ENCODE measurements at places on chromosomes 7 and 10.

DNA sequence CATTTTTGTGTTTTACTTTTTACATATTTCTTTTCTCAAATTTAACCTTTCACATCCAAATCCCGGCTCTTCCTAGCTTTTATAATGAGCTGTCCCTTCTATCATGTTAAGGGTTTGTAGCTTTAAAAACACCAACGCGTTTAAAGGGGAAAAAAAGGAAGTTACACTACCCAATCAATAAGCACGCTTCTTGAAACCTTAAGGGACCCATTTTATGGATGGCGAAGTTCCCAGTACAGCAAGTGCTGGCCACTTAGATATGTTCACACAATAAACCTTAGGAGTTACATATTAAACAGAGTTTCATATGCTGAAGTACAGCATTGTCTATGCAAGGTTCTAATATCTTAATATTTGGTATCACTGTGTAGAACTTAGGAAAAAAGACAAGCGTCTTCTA is 1.8 kb downstream of the GNG11 start:
- H3K36me3 ChIP-seq = no peaks in the 10 kb centered on the region
- no peak overlapping the region for H3K27ac ChIP-seq
- DNase-seq = no peak
- peak overlapping the region; percentile 35 for H3K4me3 ChIP-seq
- H3K27me3 ChIP-seq = no peaks in the 10 kb centered on the region

DNA sequence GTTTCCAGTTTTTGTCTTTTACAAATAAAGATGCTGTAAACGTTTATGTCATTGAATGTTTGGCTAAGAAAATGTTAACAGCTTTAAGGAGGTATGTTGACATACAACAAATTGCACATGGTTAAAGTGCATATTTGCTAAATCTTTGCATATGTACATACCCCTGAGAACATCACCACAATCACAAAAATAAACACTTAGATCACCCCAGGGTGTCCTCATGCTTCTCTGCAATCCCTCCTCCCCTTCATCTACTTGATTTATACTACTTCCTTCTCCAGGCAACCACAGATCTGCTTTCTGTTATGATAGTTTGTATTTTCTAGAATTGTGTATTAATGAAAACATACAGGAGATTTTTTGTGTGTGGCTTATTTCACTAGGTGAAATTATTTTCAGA is 209.5 kb downstream of the GLRX3 start:
- no peaks in the 10 kb centered on the region for H3K36me3 ChIP-seq
- no peaks in the 10 kb centered on the region for H3K27me3 ChIP-seq
- H3K4me1 ChIP-seq = no peaks in the 10 kb centered on the region
- H3K27ac ChIP-seq = no peak overlapping the region

DNA sequence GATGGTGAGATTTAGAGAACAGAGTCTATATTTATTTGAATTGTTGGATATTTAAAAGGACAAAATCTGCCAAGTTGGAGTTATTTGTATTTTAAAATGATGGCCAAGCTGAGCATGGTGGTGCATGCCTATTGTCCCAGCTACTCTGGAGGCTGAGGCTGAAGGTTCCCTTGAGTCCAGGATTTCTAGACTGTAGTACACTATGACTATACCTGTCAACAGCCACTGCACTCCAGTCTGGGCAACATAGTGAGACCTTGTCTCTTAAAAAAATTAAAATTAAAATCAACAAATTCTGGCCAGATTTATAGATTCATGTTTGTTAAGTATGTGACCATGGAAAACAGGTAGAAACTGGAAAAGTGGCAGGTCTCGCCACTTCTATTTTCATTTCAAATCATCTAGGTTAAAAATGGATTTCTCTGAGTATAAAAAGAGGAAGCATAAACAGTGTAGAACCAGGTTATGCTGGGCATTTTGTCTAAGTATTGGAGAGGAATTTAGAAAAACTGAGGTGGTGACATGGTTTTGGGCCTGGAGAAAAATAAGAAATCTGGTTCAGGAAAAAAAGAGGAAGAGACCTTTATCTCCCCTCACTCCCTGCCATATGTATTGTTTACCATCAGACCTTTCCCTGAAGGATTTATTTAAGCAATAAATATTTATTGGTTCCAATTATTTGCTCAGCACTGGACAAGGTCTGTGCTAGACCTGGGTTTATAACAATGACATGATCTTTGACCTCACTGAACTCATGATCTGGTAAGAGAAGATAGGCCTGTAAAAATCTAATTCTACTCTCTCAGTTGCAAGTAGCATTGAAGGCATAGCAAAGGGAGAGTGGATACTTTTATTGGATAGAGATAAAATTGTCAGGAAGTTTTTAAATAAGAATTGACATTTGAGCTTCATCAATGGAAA is 134.2 kb downstream of the TSPAN12 start:
- no peak overlapping the region for H3K4me3 ChIP-seq
- no peak for DNase-seq
- no peaks in the 10 kb centered on the region for H3K36me3 ChIP-seq
- H3K27ac ChIP-seq = no peak overlapping the region
- peaks cover 10% of the 10 kb centered on the region for H3K4me1 ChIP-seq

- no peaks in the 10 kb centered on the region for H3K27me3 ChIP-seq
- no peak overlapping the region for H3K27ac ChIP-seq
- no peak overlapping the region for H3K4me3 ChIP-seq
- H3K4me1 ChIP-seq = no peaks in the 10 kb centered on the region
- DNase-seq = no peak
- H3K36me3 ChIP-seq = no peaks in the 10 kb centered on the region
Measured at GRCh38 chr7:47528471-47528870, 53.4 kb downstream of the TNS3 start.

DNA sequence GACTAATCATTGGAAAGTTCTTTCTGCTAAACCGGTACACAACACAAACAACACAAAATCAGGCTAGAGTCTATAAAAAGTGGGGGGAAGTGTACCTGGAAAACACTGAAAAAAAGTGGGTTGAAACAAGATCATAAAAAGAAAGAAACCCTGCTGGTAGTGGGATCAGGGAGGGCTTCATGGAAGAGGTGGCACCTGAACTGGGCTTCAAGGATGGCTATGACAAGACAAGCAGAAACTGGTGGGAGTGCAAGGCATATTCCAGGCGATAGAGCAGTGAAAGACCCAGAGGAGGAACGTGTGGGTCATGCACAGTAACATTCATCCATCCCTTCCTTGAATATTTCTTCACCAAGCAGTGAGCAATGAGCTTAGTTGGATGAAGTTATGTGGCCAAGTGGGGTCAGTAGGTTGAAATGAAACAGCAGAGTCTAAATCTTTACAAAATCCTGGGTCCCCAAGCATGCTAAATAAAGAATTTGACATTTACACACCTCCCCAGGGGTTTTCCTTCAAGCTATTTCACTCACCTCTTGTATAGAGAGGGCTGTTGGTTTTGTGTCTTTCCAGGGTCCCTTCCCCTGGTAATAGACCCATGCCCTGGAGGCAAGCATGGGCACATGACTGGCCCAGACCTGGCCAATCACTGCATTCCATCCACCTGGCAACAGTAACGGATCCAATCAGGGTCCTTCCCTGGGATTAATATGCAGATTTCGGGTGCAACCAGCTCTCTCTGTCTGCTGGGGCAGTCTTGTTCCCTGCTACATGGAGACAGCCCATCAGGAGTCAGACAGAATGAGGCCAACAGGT is 38.2 kb downstream of the SPOCK2 start:
- no peaks in the 10 kb centered on the region for H3K4me1 ChIP-seq
- no peaks in the 10 kb centered on the region for H3K36me3 ChIP-seq
- no peak overlapping the region for H3K4me3 ChIP-seq
- DNase-seq = no peak
- no peaks in the 10 kb centered on the region for H3K27me3 ChIP-seq
- no peak overlapping the region for H3K27ac ChIP-seq

DNA sequence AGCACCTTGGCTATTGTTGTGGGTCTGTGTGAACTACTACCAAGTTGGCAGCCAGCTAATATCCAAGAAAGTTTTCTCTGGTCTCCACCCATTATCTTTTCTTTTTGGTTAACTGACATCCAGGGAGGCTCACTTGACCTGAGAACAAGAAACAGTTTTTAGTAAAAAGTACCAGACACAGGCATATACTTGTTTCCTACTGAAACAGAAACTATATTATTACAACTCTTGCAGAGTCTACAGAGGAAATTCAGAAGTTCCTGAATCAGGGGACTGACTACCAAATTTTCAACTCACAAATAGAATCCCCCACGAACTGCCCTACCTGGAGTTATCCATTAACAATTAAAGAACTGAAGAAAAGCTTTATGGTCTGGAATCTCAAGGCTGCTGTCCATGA is 168.9 kb downstream of the KCND2 start:
- no peaks in the 10 kb centered on the region for H3K27me3 ChIP-seq
- no peak for DNase-seq
- H3K4me3 ChIP-seq = no peak overlapping the region
- no peaks in the 10 kb centered on the region for H3K4me1 ChIP-seq
- H3K36me3 ChIP-seq = no peaks in the 10 kb centered on the region

DNA sequence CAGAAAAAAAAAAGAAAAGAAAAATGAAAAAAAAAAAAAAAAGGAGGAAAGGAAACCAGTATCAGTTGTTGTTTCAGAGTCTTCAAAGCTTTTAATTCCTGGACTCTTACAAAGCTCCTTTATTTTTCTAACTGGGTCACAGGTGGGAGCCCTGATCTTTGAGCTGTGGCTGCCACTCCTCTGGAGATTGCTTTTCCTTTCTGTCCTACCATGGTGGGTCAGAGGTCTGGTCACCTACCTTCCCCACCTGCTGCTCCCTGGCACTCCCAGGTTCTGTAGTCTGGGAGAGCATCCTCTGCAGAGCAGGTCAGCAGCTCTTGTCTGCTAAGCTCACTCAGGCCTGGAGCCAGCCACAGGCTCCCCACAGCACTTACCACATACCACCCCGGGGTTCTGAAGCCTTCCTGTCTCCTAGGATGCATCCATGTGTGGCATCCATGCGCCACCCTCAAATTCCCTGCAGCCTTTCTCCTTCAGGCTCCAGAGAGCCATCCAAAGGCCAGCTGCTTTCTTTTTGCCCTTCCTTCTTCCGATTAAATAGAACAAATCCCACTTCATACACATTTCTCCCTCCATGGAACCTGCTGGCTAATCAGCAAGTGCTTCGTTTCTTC is 73.2 kb upstream of the TPK1 start:
- H3K4me1 ChIP-seq = no peaks in the 10 kb centered on the region
- no peaks in the 10 kb centered on the region for H3K36me3 ChIP-seq
- DNase-seq = no peak
- no peak overlapping the region for H3K4me3 ChIP-seq
- H3K27ac ChIP-seq = no peak overlapping the region

- H3K27me3 ChIP-seq = no peaks in the 10 kb centered on the region
- H3K4me3 ChIP-seq = no peak overlapping the region
Measured at GRCh38 chr7:53431901-53432300, 396.5 kb downstream of the POM121L12 start.

DNA sequence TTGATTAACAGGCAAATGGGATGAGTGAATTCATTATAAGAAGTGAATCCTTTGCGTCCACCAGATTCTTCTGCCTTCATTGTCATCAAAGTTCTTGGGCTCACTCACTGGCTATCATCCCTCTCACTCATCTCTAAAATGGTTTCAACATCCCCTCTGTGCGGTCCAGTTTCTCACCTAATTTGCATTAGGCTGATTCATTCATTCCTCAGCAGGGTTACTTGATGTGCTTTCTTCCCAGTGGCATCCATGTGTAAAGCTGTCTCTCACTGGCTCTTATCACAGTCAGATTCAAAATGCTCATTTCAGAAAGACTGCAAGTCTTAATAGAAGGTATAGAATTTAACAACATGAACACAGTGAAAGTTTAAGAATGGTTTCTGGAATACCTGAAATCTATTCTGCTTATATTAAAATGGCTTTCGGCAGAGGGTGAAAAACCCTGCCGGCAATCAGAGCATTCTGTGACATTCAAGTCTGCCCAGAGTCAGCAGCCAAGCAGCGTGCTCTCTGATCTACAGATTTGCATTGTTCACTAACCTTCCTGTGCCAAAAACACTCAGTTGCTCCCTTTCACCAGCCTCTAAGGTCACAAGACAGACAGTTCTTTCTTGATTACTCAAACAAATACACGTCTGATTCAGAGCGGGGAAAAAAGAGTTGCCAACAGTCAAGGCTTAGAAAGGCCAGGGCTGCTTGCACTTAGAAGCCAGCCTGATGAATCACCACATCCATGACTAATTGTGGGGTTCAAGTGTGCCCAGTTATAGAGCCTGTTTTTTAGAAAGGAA is 106.7 kb downstream of the TES start:
- H3K4me3 ChIP-seq = no peak overlapping the region
- H3K27ac ChIP-seq = no peak overlapping the region
- no peaks in the 10 kb centered on the region for H3K36me3 ChIP-seq
- no peaks in the 10 kb centered on the region for H3K4me1 ChIP-seq
- H3K27me3 ChIP-seq = no peaks in the 10 kb centered on the region
- DNase-seq = no peak

DNA sequence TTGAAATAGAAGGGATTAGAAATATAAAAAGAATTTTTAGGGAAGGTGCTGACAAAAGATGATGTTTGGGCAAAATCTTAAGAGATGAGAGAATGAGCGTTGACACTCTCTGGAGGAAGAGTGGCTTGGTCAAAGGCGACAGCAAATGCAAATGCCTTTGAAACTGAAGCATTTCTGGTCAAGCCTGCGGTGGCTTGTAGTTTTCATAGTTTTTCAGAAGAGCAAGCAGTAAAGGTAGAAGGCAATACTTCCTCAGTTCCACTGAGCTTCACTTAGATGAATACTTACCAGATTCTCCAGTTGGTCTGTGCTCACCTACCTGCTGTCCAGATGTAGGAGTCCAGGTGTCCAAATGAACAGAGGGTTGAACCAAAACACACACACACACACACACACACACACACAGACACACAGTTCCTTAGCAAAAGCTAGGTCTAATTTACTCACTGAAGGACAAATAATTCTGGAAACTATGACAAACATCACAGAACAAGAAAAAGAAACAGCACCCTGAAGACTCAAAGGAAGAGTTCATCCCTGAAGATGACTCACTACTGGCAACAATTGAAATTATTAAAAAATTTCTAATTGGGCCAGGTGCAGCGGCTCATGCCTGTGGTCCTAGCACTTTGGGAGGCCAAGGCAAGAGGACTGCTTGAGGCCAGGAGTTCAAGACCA is 12.1 kb upstream of the STK17A start:
- no peak overlapping the region for H3K27ac ChIP-seq
- H3K27me3 ChIP-seq = no peaks in the 10 kb centered on the region
- DNase-seq = no peak
- H3K4me3 ChIP-seq = no peak overlapping the region
- no peaks in the 10 kb centered on the region for H3K36me3 ChIP-seq

- H3K4me1 ChIP-seq = no peaks in the 10 kb centered on the region
- no peak overlapping the region for H3K27ac ChIP-seq
- no peaks in the 10 kb centered on the region for H3K36me3 ChIP-seq
- H3K27me3 ChIP-seq = no peaks in the 10 kb centered on the region
- no peak for DNase-seq
Measured at GRCh38 chr7:23212841-23213240, 31.0 kb downstream of the NUP42 start.

GRCh38 chr10:3616880-3617279 is 168.1 kb downstream of the KLF6 start:
- no peaks in the 10 kb centered on the region for H3K4me1 ChIP-seq
- H3K27ac ChIP-seq = no peak overlapping the region
- H3K36me3 ChIP-seq = no peaks in the 10 kb centered on the region

Data from cardiac muscle cell (in vitro differentiated cells and primary cell).